Activated T-helper 17 cell treated with anti-CD3 and anti-CD28 coated beads, Interleukin-2, amount 50 U/mL, for 72 hours (primary cell): ENCODE measurements at places on chromosomes 3 and 15. TPM values are rescaled to one million over a fixed set of nuclear protein-coding genes. Genes with fewer than 3 reads are reported as not detected.

The CCDC191 gene
- 1.4 TPM for total RNA-seq

GRCh38 chr3:160810362-160811236, 54.6 kb downstream of the PPM1L start:
- no peak for ATAC-seq

The TLR9 gene
- 0.93 TPM for total RNA-seq

DNA sequence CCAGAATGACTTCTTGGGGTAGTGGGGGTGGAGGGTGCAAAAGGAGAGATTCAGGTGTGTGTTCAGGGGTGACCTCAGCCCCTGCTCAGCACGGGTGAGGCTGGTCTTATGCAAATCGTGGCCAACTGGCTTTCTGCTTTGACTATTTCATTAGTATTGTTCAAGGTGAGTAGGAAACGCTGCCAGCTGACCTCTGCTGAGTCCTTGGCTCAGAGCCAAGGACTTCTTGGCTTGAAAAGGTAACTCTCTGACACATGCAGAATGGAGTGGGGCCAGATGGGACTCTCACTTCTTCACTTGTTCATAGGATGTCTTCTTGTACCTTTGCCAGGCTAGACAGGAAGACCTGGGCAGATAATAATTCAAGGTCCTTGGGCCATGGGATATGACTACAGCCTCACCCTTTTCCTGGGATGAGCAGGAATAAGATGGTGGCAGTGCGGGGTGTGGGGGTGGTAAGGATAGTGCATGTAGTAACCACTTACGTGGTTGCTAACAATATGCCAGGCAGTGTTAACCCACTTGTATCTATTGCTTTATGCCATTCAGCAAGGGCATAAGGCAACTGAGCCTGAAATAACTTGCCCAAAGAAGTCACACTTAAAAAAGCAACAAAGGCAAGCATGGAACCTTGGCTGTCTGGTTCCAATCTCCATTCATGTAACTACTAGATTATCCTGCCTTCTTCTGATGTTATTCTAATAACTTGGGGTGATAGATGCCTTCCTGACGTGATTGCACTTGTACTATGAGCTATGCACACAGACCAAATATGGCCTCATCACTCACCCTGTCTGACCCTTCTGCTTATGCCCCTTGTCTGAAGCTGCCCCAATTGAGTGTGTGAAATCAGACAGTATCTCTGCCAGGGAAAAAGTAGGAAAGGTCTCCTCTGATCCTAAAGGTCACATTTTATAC, 193.1 kb downstream of the NR1D2 start:
- no peak for ATAC-seq

DNA sequence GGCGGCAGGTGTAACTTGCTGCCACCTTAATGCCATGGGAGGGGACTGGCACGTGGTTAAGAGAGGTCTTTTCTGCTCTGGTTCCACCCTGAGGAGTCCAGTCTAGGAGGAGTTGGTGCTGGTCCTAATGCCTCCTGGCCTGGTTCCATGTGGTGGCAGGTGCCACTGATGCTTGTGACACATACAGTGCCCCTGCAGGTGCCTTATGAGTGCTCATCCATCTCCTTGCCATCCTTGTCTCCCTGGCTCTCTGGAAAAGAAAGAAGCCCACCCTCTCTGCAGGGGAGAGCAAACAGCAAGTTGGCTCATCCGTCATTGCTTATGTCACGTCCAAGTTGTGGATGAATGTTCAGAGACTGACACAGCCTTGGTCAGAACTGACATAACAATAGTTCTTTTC, 175.8 kb upstream of the DPH6 start:
- no peak for ATAC-seq

- no peak for ATAC-seq
Observed at GRCh38 chr15:48806151-48806550, 4.7 kb downstream of the CEP152 start.

DNA sequence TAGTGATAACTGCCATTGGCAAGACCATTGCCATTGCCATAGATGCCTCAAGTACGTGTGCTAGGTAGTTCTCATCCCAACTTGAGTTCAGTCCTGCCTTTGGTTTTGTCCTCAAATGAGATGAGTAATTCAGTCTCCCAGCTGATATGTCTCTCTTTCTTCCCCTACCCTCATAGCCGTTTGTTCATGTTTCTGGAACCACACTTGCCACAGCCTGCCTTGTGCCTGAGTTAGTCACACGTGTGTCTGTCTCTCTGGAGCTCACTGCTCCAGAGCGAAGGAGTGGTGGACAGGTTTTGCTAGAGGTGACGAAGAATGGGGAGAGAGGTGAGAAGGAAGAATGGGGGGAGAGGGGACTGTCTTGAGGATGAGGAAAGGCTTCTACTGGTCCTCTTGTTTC, 88.0 kb upstream of the IGF1R start:
- ATAC-seq: peak; percentile 19

The CYP19A1 gene
- 0.79 TPM for total RNA-seq

GRCh38 chr3:170089862-170090600, 52.2 kb downstream of the GPR160 start:
- ATAC-seq: peak; percentile 12

GRCh38 chr3:71416876-71417275, 166.7 kb downstream of the FOXP1 start:
- ATAC-seq: peak; percentile 2

GRCh38 chr3:115148142-115148790, 1.2 kb upstream of the ZBTB20 start:
- ATAC-seq: no peak

DNA sequence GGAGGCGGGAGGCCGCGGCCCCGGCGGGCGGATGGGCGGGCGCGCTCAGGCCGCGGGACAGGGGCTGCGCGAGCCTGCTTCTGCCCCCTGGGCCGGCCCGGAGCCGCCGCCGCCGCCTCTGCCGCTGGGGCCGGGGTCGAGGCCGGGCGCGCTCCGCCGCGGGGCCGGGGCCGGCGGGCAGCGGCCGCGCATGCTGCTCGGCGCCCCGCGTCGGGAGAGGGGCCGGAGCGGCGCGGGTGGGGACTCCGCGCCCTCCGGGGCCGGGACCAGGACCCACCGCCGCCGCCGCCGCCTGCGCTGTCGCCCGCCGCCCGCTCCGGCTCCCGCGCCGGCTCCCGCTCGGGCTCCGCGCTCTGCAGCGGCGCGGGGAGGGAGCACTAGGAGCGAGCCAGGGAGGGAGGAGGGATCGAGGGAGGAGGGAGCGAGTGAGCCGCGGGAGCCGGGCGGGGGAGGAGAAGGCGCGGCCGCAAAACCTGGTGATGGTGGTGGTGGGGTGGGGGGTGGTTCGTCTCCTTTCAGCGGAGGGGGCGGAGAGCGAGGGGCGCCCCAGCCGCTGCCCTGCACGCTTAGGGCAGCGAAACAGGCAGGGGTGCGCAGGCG, at the start of gene LINGO1:
TSS of gene LINGO1 (minus strand) at position 379 of the 600 bp plus-strand sequence. CDS start 597 bp downstream, outside the sequence.
- ATAC-seq: no peak

DNA sequence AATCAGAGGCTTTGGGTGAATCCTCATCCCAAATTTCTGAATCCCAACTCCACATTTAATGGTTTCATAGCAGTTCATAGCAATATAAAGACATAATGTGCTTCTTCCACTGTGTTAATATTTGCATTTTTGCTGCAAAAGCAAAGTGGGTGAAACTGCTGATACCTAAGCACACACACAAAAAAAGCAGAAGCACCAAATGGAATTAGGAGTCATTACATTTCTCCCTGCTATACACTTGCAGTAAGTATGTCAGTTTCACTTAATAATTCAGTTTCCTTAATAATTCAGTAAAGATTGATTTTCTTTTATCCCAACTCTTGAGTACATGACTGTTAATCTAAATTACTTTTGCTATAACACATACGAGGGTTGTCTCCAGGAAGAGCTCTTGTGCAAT, 48.9 kb upstream of the ALCAM start:
- no peak for ATAC-seq

DNA sequence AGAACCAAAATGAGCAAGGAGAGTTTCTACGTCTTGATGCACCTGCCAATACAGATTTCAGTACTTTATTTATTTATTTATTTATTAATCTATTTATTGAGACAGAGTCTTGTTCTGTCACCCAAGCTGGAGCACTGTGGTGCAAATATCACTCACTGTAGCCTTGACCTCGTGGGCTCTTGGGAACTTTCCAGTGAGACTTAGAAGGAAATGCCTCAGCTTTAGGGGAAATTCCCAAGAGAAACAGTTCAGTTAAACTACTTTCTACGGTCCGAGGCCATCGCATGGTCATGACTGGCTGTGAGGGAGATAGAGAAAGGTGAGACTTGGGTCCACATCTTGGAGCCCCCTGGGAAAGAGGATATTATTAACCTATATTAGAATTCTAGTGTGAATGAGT, 47.0 kb upstream of the HERC1 start:
- peak; percentile 39 for ATAC-seq

The GXYLT2 gene
- total RNA-seq: not detected

The FANCD2OS gene
- not detected for total RNA-seq

- ATAC-seq: no peak
Observed at GRCh38 chr3:164004205-164004604, 1074.1 kb downstream of the SI start.

The ALDH1A2 gene
- total RNA-seq: not detected

DNA sequence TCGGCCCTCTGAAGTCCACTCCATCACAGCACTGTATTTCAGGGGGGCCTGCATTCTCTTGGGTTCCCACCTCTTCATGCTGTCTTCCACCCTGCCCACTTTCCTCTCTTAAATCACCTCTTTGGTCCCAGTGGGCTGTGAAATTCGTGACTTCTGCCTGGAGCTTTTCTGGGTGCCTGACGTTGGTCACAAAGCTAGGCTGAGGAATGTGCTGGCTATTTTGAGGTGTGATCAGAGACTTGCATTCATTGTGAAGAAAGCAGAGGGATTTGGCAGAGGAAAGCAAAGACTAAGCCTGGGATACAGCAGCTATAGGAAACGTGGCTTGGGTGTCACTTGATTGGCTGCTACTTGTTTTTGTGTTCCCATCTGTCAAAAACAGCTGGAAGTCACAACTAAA, 202.5 kb downstream of the SATB1 start:
- no peak for ATAC-seq

DNA sequence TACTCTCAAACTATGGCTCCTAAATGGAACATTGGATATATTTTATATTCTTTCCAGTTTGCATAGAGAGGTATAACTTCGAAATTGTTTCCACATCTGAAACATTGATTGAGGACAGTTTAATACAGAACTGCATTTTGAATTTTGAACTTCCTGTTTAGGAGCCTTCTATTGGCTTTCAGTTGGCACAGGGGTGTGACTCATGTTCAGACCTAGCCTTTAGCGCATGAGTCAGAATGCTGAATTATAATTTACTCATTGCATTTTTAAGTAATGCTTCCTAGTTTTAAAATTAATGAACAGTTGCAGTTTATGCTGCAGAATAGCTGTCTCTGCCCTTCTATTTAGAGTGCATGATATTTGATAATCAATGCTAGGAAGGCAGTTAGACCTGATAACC, 751.7 kb downstream of the CADM2 start:
- ATAC-seq: no peak

The DCUN1D1 gene
- total RNA-seq: 37.0 TPM

DNA sequence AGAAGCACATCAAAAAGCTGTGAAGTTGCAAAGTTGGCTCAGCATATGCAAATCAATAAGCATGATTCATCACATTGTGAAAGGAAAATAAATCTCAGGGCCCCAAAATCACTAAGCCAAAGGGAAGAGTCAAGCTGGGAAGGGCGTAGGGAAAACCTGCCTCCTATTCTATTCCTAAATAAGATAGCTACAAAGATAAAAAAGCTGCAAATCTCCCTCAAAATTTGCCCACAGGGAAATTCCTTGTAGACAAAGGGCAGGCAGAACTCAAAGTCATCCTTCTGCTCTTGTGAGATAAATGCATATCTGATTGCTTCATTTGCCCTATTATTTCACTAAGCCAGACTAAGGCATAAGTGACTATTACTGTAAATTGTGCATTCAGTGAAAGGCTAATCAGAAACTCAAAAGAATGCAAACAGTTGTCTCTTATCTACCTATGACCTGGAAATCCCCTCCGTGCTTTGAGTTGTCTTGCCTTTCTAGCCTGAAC, 30.5 kb upstream of the CCNL1 start:
- ATAC-seq: no peak

The FAM174B gene
- 5.7 TPM for total RNA-seq

The CFAP44 gene
- total RNA-seq: 11.6 TPM

The RASGRP1 gene
- total RNA-seq: 164 TPM

DNA sequence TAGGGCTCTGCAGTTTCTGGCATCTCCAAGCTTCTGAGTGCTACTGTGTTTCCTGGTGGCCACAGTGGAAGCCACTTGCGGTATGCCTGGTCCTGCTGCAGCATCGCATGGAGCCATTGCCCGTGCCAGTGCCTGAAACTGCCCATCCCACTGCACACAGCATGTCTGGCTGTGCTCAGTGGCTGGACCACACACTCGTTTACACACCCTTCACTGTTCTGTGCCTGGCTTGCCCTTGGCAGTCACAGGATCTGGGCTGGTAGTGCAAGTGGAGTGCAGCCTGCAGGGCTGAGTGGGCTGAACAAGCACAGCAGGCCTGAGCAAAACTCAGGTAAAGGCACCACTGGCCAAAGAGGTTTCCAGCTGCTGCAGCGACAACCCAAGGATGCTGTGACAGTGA, 600.0 kb downstream of the SI start:
- ATAC-seq: no peak

GRCh38 chr15:82051664-82052063, 5.8 kb upstream of the MEX3B start:
- no peak for ATAC-seq

GRCh38 chr15:20659265-20659664, 117.7 kb upstream of the GOLGA6L6 start:
- ATAC-seq: no peak

DNA sequence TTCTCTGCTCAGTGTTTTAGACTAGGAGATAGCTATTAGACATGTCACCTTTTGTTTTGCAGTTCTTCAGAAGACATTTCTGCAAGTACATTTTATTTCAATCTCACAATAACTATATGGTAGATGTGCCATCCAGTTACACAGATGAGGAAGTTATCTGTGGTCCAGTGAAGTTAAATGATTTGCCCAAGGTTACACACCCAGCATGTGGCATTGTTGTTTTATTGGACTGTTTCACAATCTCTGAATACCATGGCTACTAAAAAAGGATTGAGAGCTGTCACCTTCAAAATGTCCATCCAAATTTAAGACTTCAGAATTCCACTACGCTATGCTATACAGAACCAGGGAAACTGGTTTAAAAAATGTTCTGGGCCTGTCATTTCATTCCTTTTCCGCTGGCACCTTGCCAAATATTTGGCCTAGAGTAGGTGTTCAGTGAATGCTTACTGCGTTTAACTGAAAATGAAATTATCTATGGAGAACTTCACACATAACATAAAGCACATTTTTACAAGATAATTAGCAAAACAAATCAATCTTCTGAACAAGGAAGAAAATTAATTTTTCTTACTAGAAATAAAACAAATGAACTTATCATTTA, 20.2 kb downstream of the TM6SF1 start:
- ATAC-seq: no peak

DNA sequence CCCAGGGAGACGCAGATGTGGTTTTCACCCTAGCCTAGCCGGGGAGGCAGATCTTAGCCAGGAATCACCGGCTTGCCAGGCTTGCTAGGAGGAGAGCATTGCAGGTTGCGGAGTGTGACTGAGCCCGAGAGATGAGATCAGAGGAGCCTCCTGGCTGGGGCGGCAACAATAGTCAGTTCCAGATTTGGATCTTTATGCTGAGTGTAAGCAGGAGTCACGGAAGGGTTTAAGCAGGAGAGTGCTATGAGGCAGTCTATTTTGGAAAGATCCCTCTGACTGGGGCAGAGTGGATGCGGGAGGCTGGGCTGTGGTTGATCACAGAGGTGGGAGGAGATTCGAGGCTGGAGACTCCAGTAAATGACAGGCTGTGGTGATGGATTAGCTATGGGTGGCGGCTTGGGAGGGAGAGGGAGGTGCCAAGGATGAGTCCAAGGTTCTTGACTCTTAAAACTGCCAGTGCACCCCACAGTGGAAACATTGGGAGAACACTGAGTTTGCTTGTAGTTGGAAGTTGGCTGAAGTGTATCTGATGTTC, 10.4 kb upstream of the BAHD1 start:
- ATAC-seq: no peak
